ENCODE measurements at places on chromosomes 7 and 10.

DNA sequence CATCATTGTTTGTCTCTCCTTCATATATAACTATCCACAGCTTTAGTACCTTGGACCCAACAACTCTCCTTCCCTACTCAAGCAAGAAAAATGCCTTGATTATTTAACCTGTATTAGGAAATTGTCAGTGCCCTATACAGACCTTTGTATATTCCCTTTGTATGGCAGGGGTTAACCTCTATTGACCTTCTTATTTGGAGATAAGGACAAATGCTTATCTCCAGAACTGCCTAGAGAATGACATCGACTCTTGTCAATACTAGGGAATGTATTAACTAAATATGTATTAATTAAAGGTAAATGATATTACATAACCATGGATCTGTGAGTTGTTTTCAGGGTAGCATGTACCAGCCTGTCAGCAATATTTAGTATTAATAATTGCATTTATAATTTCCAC, 10.4 kb upstream of the AKR1D1 start:
- no peak for DNase-seq

- DNase-seq = no peak
These were observed 16.9 kb downstream of the ZNF92 start for GRCh38 chr7:65390588-65390987.

- no peak for DNase-seq
These were observed 86.4 kb upstream of the SAMD8 start for GRCh38 chr10:75024971-75025523.

GRCh38 chr7:159068488-159068811, 76.2 kb downstream of the VIPR2 start:
- DNase-seq = no peak

Measured in Kasumi-1 (cell line).